HTR-8/SVneo (cell line): ENCODE measurements at places on chromosomes 12 and 14.

DNA sequence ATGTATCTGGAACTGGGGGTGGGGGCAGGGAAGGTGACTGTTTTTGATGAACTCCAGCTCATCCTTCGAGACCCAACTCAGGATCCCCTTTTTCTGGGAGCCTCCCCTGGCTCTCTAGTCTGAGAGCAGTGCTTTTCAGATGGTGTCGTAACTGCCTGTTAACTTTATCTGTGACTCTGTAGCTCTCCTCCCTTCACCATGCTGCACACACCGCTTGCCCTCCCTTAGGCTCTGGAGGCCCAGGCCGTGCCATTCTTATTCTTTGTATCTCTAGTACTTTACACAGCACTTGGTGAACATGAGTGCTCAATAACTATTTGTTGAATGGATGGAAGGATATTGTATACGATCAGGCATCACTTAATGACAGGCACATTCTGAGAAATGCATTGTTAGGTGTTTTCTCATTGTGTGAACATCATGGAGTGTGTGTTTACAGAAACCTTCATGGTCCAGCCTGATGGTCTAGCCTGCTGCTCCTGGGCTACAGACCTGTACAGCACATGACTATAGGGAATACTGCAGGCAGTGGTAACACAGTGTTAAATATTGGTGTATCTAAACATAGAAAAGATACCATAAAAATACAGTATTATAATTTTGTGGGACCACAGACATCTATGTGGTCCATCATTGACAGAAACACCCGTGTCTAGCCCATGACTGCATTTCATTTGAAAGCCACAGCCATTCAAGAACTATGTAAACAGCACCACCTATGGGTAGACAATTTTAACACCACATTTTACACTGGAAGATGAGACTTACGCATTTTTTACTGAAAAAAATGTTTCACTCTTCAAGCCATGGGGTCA is 91.8 kb downstream of the EML1 start:
- DNase-seq = peak; percentile 61

DNA sequence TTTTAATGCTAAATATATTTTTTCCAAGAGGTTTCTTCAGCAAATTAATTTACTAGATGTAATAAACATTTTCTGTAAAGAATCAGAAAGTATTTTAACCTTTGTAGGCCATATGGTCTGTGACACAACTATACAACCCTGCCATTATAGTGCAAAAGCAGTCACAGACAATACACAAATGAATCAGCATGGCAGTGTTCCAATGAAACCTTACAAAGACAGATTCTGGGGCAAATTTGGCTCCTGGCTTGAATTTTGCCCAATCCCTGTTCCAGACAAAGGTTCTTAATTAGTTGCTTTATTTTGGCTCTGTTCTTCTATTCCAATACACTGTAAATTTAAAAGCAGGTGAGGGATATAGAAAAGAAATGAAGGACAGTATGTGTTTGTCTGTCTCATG is 352.5 kb downstream of the C12orf50 start:
- DNase-seq = no peak

DNA sequence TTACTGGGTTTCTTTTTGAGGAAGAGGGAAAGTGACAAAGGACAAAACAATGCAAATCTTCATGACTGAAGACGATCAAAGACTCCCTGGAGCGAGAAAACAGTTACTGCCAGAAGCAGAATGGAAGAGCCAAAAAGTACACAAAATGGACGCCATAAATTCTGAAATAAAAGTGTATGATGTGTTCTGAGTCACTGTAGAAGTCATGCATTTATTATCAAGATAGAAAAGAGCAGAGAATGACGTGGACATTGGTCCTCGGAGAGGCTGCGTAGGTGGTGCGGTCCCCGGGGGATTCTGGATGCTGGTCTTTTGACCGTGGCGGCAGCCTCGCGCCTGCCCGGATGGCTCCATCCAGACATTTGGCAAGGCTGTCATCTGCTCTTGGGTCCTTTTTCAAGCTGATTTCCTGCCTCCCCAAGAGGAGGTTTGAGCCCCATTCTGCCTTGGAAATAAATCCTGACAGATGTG is 52.8 kb downstream of the C14orf132 start:
- DNase-seq = no peak

- DNase-seq = peak; percentile 63
Observed at GRCh38 chr14:39368261-39368959, 63.8 kb downstream of the FBXO33 start.

- no peak for DNase-seq
Observed at GRCh38 chr14:101008631-101009336, 105.3 kb upstream of the RTL1 start.

- DNase-seq = no peak
Observed at GRCh38 chr14:61699027-61699426, 3.7 kb downstream of the HIF1A start.

DNA sequence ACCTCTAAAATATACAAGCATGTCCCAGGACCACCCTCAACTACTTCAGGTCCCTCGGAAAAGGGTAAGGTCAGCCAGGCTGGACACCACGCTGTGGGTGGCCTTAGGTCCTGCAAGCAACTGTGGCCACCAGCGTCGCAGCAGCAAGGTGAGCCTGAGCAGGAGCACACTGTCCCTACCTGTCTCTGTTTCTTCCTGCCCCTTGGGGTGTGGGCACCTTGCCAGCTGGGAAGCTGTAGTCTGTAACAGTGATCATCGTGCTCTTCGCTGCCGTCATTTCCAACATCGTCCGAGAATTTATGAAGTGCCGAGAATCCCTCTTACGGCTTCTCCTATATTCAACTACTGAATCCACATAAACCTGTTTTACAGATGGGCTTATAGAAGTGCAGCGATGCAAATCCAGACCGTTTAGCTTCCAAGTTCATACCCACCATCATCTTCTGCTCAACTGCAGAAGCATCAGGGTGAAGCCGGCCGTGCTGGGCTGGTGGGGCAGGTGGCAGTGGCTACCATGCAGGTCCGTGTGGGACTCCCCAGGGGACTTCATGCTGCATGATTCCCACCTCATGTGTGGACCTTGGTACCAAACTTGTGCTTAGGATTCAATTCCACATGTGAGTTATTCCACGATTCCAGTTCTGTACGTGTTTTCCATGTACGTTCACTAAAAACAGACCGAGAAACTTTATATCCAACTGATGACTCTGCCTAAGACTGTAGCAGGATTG is 361.3 kb upstream of the SFSWAP start:
- no peak for DNase-seq

- DNase-seq = no peak
Observed at GRCh38 chr12:64430886-64431285, 21.0 kb upstream of the TBK1 start.

DNA sequence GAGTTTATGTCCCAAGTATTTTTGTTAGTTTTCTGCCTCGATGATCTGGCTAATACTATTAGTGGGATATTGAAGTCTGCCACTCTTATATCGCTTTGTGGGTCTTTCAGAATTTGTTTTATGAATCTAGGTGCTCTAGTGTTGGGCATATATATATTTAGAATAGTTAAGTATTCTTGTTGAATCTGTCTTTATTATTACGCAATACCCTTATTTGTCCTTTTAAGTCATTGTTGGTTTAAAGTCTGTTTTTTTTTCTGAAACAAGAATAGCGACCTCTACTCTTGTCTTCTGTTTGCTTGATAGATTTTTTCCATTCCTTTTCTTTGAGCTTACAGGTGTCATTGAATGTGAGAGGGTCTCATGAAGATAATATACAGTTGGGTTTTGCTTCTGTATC is 239.0 kb downstream of the ASCL1 start:
- no peak for DNase-seq

- peak; percentile 47 for DNase-seq
Observed at GRCh38 chr14:92646952-92647796, 101.3 kb downstream of the LGMN start.
